ENCODE measurements at places on chromosomes 7 and 10. TPM values are rescaled to one million over a fixed set of nuclear protein-coding genes. Genes with fewer than 3 reads are reported as not detected.

SEC31B gene
- 15.8 TPM for total RNA-seq

PDK4 gene
- 1.2 TPM for total RNA-seq

CDCA7L gene
- total RNA-seq = 75.9 TPM

ANKRD7 gene
- 1.8 TPM for total RNA-seq

CNNM1 gene
- total RNA-seq = 0.11 TPM

Data from CD8-positive, alpha-beta memory T cell (primary cell).